ENCODE measurements at places on chromosomes 3 and 15.
A peak's percentile ranks its signal among the peaks of the same experiment; 100 is the strongest.

DNA sequence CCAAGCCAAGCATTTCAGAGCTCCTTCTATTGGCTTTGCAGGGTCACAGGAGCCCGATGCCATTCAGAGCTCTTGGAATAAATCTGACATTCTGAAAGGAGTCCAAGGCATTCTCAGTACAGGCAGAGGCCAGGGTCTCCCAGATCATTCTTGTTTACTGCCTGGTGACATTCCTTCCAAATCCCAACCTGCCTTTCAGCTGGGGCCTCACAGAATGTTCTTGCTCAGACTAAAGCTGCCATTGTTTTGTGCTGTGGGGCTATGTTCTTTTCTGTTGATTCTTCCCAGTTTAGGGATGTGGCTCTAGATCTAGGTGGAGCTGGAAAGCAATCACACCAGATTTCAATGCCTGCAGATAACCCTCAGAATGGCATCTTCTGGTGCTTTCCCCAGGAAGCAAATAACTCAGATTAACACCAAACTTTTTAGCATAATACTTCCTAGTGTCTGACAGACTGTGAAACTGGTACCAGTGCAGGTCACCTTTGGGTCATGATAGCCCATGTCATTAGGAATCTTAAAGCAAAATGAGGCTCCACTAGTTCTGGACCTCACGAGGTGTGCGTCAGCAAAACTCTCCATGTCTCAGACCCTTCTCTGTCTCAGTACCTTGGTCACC lies 166.9 kb downstream of the CHST2 start:
- no peak for DNase-seq

- no peak for DNase-seq
Observed at GRCh38 chr3:3278073-3278472, 98.6 kb upstream of the CRBN start.

DNA sequence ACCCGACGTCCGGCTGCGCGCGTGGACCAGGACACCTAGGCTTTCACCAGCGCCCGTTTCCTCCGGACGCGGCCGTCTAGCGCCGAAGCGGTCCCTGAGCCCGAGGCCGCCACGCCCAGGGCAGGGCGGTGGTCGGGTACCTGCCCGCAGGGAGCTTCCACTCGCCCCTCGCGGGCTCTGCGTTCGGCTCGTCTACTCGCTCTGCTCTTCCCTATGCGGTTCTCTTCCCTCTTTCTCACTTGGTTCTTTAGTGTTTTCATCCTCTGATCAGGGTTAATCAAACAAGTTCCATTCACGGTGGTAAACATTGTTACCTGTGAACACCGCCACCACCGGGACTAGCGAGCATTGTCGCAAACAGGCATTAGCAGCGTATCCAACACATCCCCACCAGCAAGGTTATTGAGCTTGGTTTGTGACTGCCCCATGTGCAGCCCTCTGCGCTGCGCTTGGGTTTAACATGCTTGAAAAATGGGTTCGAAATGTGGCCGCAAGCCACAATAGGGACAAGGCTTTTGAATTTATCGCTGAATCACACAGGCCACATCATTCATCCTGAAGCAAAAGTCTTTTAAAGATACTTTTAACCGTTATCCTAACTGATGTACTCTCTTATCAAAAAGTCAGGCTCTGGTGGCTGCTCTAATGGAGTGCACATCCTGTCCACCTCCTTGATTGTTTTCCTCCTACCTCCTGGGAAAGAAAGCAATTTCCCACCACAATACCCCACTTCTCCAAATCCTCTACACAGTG lies 843 bp upstream of the CD47 start:
- DNase-seq: peak; percentile 29

GRCh38 chr3:21017115-21017852 lies 733.7 kb downstream of the ZNF385D start:
- DNase-seq: no peak

DNA sequence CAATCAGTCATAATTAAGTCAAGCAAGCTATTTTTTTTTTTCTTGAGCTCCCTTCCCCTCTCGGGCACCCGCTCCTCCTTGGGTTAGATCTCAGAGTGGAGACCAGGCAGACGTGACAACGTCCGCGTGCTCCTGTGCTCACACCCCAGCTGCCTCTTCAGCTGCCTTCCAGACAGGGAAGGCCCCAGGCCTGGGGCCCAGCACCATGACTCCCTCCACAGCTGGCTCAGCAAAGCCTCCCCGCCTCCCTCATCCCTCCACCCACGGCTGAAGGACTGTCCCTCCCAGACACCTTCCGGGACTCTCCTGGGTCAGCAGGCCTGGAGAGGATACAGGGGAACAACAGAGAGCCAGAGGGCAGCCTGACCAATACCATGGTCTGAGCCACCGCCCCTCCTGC lies 87.9 kb upstream of the LINGO1 start:
- no peak for DNase-seq

DNA sequence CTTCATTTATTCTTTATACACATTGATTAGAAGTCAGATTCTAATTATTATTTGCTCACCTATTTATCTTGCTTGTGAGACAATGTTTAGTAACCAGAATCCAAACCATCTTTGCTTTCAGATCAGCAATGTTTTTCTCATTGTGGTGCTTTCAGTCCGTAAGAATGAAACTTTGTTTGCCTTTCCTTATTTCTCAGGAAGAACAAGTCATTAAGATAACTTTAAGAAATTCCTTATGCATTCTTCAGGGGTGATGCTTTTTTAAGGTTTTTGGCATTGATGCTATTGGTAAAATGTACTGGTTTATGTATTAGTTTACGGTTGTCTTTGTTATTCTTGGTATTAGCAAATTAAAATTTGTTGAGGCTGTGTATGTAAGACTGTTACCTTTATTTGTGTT lies 120.8 kb upstream of the POU1F1 start:
- DNase-seq: no peak

DNA sequence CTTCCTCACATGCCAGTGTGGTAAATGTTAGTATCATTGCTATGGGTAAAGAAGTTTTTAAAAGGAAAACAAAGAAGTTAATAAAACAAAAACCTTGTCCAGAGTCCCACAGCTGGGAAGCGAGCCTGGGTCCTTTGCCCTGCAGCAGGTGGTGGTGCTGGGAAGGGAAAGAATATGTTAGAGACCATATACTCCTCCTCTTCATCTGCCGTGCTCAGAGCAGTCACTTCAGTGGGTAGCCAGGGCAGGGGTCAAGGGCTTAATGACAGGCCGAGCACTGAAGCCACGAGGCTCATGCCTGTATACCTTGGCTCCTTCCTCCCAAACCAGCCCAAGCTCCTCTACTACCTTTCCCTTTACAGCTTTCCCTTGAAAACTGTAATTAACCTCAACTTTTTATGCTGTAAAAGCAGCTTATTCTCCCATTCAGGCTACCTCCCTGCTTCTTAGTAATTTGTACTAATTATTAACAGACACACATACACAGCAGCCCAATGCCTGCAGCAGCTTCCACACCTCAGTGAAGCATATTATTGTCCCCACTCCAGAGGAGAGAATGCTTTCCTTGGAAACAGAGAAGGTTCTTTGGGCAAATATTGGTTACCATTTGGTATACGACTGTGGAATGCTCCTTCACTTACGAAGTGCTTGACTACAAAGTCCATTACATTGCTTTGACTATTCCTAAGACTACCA lies 362.1 kb downstream of the EPHB1 start:
- no peak for DNase-seq

DNA sequence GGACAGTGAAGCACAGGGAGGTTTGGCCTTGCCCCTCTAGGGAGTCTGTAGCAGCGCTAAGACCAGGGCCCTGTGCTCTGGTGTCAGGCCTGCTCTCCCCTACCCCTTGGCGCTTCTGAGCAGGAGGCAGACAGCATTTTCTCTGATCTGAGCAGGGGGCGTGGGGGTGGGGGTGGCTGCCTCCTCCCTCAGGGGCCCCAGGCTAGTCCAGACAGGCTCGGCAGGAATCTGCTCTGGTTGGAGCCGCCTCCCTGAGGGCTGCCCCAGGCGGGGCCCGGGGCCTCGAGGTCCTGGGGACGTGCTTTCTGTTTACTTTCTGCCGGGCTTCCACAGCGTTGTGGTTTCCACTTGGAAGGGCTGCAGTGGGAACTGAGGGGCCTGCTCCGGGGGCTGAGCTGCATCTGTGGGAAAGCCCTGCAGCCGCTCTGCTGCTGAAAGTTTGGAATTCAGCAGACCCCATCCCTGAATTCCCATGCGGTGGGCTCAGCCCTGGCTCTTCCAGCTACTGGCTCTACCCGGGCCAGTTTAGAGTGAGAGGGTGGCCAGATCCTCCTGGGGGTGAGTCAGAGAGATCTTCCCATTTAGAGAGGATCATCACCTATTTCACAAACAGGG lies 105.4 kb downstream of the LINGO1 start:
- no peak for DNase-seq

- no peak for DNase-seq
Observed at GRCh38 chr3:133077688-133078087, 39.5 kb downstream of the TMEM108 start.

Measured in CD4-positive, alpha-beta T cell treated with Interleukin-15 for 1 hour (primary cell).